Fibroblast of lung (primary cell): ENCODE measurements at places on chromosomes 2 and 18. TPM values are rescaled to one million over a fixed set of nuclear protein-coding genes. Genes with fewer than 3 reads are reported as not detected.

The KIF5C gene
- total RNA-seq: 0.17 and 0.51 TPM in 2 replicates

The SERPINB10 gene
- total RNA-seq: not detected in 2 replicates

The TUBA3E gene
- total RNA-seq: not detected in 2 replicates

The DSC3 gene
- total RNA-seq: under 0.01 and 0.17 TPM in 2 replicates

The STARD6 gene
- total RNA-seq: 0.33 TPM in 1 of 2 replicates, not detected in the other

The SMCHD1 gene
- total RNA-seq: 96.1 and 96.6 TPM in 2 replicates

The GPR45 gene
- total RNA-seq: not detected in 2 replicates

The STEAP3 gene
- 9.8 and 13.7 TPM in 2 replicates for total RNA-seq

The AQP12A gene
- not detected in 2 replicates for total RNA-seq

The MAL gene
- under 0.01 TPM in 1 of 2 replicates, not detected in the other for total RNA-seq

The UGT1A5 gene
- total RNA-seq: not detected in 2 replicates

The LRRTM1 gene
- total RNA-seq: not detected in 2 replicates

The HNRNPLL gene
- 48.3 and 51.4 TPM in 2 replicates for total RNA-seq

The LYPD1 gene
- total RNA-seq: 0.17 and 0.26 TPM in 2 replicates

The ANTXR1 gene
- total RNA-seq: 44.6 and 45.5 TPM in 2 replicates

The GALR1 gene
- not detected in 2 replicates for total RNA-seq

The ST8SIA5 gene
- total RNA-seq: under 0.01 TPM in 2 replicates

The HTR2B gene
- total RNA-seq: 31.1 and 92.5 TPM in 2 replicates

The CCDC85A gene
- not detected in 2 replicates for total RNA-seq

The SULT1C4 gene
- total RNA-seq: 0.26 and 0.50 TPM in 2 replicates

The TMEM247 gene
- not detected in 2 replicates for total RNA-seq

The CARF gene
- total RNA-seq: 7.4 and 8.6 TPM in 2 replicates

The MALL gene
- total RNA-seq: 3.1 and 3.3 TPM in 2 replicates

The FBXO48 gene
- 0.26 and 0.33 TPM in 2 replicates for total RNA-seq

The SCYGR7 gene
- not detected in 2 replicates for total RNA-seq

The CAVIN2 gene
- total RNA-seq: 12.6 and 28.1 TPM in 2 replicates

The EN1 gene
- under 0.01 TPM in 1 of 2 replicates, not detected in the other for total RNA-seq

The NAT8 gene
- total RNA-seq: not detected in 2 replicates

The RAB10 gene
- total RNA-seq: 94.1 and 105 TPM in 2 replicates

The COPS8 gene
- 79.6 and 82.1 TPM in 2 replicates for total RNA-seq

The TDRD15 gene
- total RNA-seq: not detected in 2 replicates

The CCDC150 gene
- 3.9 and 5.1 TPM in 2 replicates for total RNA-seq

The KLHL30 gene
- 0.26 and 1.2 TPM in 2 replicates for total RNA-seq

The SDC1 gene
- total RNA-seq: 17.5 and 56.8 TPM in 2 replicates

The HOXD3 gene
- not detected in 2 replicates for total RNA-seq

The PARD3B gene
- total RNA-seq: 14.9 and 20.6 TPM in 2 replicates

The PROKR1 gene
- not detected in 2 replicates for total RNA-seq

The UGT1A8 gene
- total RNA-seq: not detected in 2 replicates

The VAMP8 gene
- 2.1 and 2.3 TPM in 2 replicates for total RNA-seq

The TLX2 gene
- total RNA-seq: under 0.01 TPM in 1 of 2 replicates, not detected in the other

The ASB18 gene
- total RNA-seq: not detected in 2 replicates

The GKN1 gene
- total RNA-seq: not detected in 2 replicates
